ENCODE measurements at places on chromosomes 2 and 18. TPM values are rescaled to one million over a fixed set of nuclear protein-coding genes. Genes with fewer than 3 reads are reported as not detected.

GRCh38 chr2:42558827-42559226 is 9.6 kb upstream of the MTA3 start:
- H3K4me1 ChIP-seq, result no peaks in the 10 kb centered on the region
- DNase-seq, result no peak
- H3K27me3 ChIP-seq, result no peaks in the 10 kb centered on the region

- H3K27ac ChIP-seq, result no peak overlapping the region
- no peaks in the 10 kb centered on the region for H3K4me1 ChIP-seq
- no peak overlapping the region for H3K4me3 ChIP-seq
- no peaks in the 10 kb centered on the region for H3K36me3 ChIP-seq
Observed at GRCh38 chr2:217070611-217071010, 210.7 kb upstream of the TNP1 start.

GRCh38 chr2:126187668-126188067 is 468.3 kb upstream of the GYPC start:
- H3K4me3 ChIP-seq, result no peak overlapping the region
- no peaks in the 10 kb centered on the region for H3K27me3 ChIP-seq
- no peak for DNase-seq
- no peaks in the 10 kb centered on the region for H3K36me3 ChIP-seq

GRCh38 chr18:58373481-58373880 is 255.4 kb downstream of the ALPK2 start:
- H3K36me3 ChIP-seq, result no peaks in the 10 kb centered on the region
- no peaks in the 10 kb centered on the region for H3K4me1 ChIP-seq
- no peaks in the 10 kb centered on the region for H3K27me3 ChIP-seq
- DNase-seq, result no peak
- H3K4me3 ChIP-seq, result no peak overlapping the region
- H3K27ac ChIP-seq, result no peak overlapping the region

DNA sequence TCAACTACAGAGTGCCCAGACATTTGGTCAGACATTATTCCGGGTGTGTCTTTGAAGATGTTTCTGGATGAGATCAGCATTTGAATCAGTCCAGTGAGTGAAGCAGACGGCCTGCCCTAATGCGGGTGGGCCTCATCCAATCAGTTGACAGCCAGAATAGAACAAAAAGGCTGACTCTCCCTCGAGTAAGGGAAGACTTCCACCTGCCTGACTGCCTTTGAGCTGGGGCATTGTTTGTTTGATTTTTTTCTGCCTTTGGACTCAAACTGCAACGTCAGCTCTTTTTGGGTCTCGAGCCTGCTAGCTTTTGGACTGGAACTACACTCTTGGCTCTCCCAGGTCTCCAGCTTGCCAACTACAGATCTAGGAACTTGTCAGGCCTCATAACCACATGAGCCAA is 111.7 kb upstream of the AGAP1 start:
- no peak for DNase-seq
- H3K27ac ChIP-seq, result no peak overlapping the region
- H3K4me3 ChIP-seq, result no peak overlapping the region
- no peaks in the 10 kb centered on the region for H3K36me3 ChIP-seq
- no peaks in the 10 kb centered on the region for H3K4me1 ChIP-seq

DNA sequence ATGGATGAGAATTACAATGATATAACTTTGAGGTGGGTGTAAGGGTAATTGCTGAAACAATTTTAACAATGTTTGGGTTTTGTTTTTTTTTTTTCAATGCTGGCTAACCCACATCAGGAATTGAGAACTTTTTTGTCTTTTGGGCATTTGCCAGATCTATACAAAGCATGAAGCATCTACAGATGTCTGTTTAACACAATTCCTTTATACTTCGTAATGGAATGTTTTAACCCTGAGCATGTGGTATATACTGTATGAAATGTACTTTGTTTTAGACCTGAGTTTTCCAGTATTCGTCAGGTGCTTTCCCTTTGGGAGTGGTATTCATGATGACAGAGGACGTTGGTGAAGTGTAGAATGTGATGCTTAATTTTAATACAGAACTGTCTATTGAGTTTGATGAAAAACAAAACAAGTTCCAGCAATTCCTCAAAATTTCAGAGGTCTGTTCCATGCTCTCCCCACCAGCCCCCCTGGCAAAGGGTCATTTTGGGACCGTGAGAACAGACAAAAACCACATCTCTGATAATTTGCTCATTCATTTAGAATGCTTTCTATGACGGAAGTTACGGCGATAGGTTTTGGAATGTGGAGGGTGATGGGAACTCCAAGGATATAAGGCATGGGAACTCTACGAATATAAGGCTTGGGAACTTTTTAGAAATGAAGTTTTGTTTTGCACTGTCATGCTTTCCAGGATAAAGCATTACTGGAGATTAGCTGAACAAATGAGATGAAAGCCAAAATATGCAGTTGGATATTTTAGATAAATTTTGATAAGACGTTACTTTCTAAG is 14.1 kb downstream of the LIMS1 start:
- H3K4me1 ChIP-seq, result peaks cover under 1% of the 10 kb centered on the region
- no peak overlapping the region for H3K27ac ChIP-seq
- H3K36me3 ChIP-seq, result no peaks in the 10 kb centered on the region
- H3K27me3 ChIP-seq, result no peaks in the 10 kb centered on the region
- H3K4me3 ChIP-seq, result no peak overlapping the region

DNA sequence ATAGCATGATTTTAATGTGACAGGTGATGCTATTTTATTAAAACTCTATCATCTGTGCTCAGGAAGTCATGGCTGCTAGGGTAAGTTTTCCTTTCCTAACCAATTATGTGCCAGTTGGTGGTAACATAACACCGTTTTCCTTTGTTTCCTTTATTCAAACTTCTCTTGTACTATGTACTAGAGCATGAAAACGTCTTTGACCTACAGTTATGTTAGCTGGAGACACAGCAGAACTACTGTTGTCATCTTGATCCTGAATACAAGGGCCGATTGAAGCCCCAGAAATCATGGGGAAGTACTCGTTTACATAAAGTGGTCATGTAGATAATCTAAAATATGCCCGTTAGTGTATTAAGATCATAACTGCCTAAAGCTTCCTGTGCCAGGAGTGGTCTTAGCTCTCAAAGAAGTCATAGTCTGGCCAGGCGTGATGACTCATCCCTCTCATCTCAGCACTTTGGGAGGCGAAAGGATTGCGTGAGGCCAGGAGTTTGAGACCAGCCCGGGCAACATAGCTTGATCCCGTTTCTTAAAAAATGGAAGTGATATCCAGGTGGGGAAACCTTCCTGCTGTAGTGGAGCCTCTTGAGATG is 20.5 kb downstream of the NEDD4L start:
- H3K4me1 ChIP-seq, result no peaks in the 10 kb centered on the region
- H3K27ac ChIP-seq, result no peak overlapping the region
- no peak for DNase-seq
- H3K27me3 ChIP-seq, result no peaks in the 10 kb centered on the region
- no peak overlapping the region for H3K4me3 ChIP-seq
- H3K36me3 ChIP-seq, result no peaks in the 10 kb centered on the region

GRCh38 chr2:158603205-158603604 is 146.5 kb downstream of the PKP4 start:
- H3K4me1 ChIP-seq, result no peaks in the 10 kb centered on the region
- no peak overlapping the region for H3K4me3 ChIP-seq
- no peak for DNase-seq
- H3K27ac ChIP-seq, result no peak overlapping the region

DNA sequence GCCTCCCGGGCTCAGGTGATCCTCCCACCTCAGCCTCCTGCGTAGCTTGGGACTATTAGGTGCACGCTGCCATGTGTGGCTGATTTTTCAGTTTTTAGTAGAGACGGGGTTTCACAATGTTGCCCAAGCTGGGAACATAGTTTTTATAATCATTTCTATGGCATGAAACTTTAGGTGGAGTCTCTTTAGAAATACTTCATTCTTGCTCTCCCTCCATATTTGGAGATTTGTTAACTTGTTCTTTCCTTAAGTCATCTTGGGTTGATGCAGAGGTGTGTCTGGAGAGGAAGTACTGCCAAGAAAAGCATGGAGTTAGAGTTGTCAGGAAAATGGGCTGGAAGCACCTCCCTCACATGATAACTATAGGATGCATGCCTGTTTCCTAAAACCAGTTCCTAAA is 17.4 kb downstream of the ZNF532 start:
- no peaks in the 10 kb centered on the region for H3K27me3 ChIP-seq
- DNase-seq, result no peak
- peaks cover 4% of the 10 kb centered on the region for H3K4me1 ChIP-seq
- no peak overlapping the region for H3K27ac ChIP-seq
- H3K4me3 ChIP-seq, result no peak overlapping the region

DNA sequence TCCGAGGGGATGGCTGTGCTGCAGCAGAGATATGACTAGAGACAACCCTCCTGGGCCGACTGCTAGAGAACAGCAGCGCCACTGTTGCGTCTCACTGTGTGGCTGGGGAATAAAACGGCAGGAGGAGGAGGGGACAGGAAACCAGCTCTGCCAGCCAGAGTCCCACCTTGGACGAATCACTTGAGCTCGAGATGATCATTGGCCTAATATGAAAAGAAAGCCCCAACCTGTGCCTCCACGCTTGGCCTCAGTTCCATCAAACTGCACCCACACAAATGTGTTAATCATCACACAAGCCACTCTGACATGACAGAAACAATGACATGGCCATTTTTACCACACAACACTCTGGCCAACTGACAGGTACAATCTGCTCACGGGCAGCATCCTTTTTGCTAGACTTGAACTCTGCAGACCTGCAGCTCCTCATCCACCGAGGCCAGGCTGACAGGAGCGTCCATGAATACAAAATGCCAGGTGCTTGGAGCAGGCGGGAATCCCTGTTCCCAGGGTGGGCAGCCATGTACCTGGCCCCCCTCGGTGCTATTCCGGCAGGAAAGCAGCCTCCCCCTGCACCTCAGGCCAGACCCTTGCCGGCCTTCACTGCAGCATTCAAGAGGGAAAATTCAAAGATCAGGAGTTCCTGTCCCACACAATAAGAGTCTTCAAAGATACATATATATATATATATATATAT is 52.3 kb downstream of the PARD6G start:
- H3K27ac ChIP-seq, result no peak overlapping the region
- no peak for DNase-seq
- no peaks in the 10 kb centered on the region for H3K27me3 ChIP-seq

DNA sequence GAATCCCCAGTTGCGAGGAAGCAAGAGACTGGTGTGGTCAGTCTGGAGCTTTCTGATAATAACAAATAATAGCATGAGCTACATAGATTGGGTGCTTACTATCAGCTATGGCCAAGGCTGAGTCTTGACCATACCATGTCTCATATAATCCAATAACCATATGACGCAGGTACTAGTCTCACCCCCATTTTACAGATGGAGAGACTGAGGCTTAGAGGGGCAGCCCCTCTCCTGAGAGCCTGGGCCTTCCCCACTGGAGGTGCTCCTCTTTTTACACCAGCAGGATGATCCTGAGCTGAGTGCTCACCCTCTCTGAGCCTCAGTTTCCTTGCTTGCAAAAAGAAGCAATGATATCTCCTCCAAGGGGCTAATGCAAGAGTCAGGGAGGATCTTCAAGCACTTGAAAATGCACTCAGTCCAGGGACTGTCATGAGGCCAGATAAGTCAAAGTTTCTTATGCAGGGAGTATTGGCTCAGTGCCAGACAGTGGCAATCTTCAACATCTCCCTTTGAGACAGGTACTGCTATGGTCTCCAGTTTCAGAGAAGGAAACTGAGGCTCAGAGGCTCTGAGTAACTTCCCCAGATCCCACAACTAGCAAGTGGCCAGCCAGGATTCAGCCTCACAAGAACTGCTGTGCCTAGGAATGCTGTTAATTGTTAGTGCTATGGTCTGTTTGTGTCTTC is 149.7 kb downstream of the TFCP2L1 start:
- H3K27me3 ChIP-seq, result no peaks in the 10 kb centered on the region
- DNase-seq, result no peak
- H3K36me3 ChIP-seq, result no peaks in the 10 kb centered on the region
- no peak overlapping the region for H3K4me3 ChIP-seq

Gene ABI2
- total RNA-seq, result 29.4 TPM

GRCh38 chr2:235954281-235954680 is 213.9 kb downstream of the GBX2 start:
- H3K4me1 ChIP-seq, result no peaks in the 10 kb centered on the region
- no peak overlapping the region for H3K27ac ChIP-seq
- no peak for DNase-seq
- no peaks in the 10 kb centered on the region for H3K27me3 ChIP-seq

GRCh38 chr2:81583311-81584108 is 1279.0 kb upstream of the LRRTM1 start:
- H3K4me1 ChIP-seq, result no peaks in the 10 kb centered on the region
- H3K27ac ChIP-seq, result no peak overlapping the region
- H3K27me3 ChIP-seq, result no peaks in the 10 kb centered on the region
- no peaks in the 10 kb centered on the region for H3K36me3 ChIP-seq

DNA sequence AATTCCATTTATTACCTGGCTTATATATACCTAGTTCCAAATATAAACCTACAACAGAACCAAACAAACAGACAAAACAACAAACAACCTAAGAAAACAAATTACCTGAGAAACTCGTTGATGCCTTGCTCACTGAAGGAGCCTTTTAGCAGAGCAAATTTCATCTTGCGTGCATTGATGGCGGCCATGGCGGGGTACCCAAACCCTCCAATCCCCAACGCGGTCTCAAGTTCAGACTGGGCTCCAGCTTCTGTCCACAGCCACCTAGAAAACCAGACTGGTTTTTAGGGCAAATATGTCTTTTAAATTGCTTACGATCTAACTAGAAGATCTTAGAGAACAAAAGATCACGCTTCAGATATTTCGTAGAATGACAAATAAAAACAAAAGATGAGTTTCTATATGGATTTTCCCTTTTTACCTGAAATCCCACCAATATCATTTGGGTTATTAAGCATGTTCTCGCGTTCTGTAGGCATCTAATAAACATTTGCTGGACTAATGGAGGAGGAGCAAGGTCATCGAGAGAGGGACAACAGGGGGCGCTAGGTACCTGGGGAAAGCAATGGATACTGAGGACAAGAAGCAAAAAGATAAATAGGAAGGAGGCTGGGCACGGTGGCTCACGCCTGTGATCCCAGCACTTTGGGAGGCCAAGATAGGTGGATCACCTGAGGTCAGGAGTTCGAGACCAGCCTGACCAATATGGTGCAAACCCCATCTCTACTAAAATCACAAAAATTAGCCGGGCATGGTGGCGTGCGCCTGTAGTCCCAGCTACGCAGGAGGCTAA is 25.2 kb downstream of the PDIA6 start:
- DNase-seq, result no peak
- H3K27ac ChIP-seq, result no peak overlapping the region
- no peaks in the 10 kb centered on the region for H3K36me3 ChIP-seq
- no peak overlapping the region for H3K4me3 ChIP-seq
- no peaks in the 10 kb centered on the region for H3K27me3 ChIP-seq
- no peaks in the 10 kb centered on the region for H3K4me1 ChIP-seq

Gene IL1RN
- not detected for total RNA-seq

DNA sequence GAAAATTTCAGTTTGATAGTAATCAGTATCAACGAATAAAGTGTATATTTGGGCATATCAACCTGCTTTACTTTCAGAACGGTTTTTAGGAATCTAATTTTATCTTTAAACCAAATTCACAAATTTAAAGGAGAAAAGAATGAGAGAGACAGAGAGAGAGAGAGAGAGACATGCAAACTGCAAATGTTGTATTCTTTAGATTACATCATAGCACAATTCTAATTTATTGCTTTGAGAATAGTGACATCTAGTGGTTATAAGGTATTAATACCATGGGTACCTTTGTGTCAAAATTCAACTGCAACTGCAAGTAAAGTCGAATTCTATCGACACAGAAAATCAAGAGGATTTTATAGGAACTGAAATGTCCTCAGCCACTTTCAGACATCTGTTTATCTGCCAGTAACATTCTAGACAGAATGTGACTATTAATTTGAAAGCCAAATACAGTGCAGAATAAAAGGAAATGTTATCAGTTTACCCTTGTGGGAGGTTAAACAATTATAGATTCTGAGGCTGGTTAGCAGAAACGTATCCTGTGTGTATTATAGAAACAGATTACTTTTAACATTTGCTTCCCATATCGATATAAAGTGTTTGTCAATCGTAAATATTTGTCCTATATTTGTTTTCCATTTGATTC is 529.8 kb upstream of the VRK2 start:
- no peak overlapping the region for H3K27ac ChIP-seq
- no peak for DNase-seq
- no peaks in the 10 kb centered on the region for H3K27me3 ChIP-seq
- no peak overlapping the region for H3K4me3 ChIP-seq
- H3K36me3 ChIP-seq, result no peaks in the 10 kb centered on the region

All from uterus (tissue), 4 donors.